NCI-H2171 treated with DMSO at 0.1 percent for 48 hours (cell line): ENCODE measurements at places on chromosomes 7 and 10.

DNA sequence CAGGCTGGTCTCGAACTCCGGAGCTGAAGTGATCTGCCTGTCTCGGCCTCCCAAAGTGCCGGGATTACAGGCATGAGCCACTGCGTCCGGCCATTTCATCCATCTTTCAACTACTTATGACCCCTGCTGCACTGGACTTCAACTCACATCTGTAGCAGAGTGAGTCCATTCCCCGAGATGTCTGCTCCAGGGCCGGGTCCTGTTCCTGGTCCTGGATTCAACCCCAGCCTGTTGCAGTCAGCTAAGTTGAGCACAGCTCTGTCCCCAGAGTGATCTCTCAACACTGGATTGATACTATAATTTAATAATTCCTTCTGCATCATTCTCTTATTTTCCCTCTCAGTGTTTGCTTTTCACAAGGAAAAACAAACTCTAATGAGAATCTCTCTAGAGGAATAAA lies 25.8 kb downstream of the PRTFDC1 start:
- DNase-seq = no peak

- no peak for DNase-seq
These were observed 6.5 kb downstream of the ANLN start for GRCh38 chr7:36396150-36396549.

DNA sequence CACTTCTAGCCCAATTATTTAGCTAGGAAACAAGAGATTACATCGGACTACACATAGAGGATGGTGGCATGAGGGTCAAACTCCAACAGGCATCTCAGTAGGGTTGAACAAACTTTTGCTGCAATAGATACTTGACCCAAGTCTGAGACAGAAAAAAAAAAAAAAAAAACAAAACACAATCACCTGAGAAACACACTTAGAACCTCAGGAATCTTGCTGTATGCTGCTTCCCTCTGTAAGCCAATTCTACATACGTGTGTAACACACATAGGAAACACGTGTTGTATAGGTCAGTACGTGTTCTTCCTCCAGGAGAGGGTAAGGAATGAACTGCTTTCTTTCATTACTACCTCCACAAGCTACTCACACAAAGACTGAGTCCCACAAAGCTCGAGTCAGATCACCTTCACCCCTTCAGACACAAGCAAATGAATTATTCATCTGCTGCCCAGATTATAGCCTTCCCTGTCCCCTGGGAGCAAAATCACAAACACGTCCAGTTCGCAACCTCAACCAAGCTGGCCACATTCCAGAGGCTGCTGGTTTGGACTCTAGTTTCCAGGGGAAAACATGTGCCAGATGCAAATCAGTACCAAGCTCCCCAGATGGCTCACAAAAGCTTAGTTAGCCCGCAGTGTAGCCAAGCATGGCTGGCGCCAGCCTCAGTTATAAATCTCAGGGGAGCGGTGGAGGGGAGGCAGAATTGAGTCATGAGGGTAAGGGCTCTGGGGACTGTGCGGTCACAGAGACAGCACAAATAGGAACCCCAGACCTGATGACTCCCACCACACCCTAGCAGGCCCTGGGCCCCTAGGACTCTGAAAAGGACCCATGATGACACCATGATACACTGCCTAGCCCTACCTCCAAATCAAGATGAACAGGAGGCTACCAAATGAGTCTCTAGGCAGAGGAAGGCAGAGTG lies 15.1 kb downstream of the PSAP start:
- DNase-seq = peak; percentile 91

GRCh38 chr7:11786186-11786585 lies 45.8 kb downstream of the THSD7A start:
- DNase-seq = no peak

- DNase-seq = no peak
These were observed 34.6 kb downstream of the AGK start for GRCh38 chr7:141585592-141586510.

GRCh38 chr10:25694971-25695370 lies 239.1 kb upstream of the MYO3A start:
- DNase-seq = no peak

- no peak for DNase-seq
These were observed 3.0 kb downstream of the ADAM8 start for GRCh38 chr10:133273534-133274143.

- no peak for DNase-seq
These were observed 164.6 kb upstream of the GRM3 start for GRCh38 chr7:86479144-86479543.

DNA sequence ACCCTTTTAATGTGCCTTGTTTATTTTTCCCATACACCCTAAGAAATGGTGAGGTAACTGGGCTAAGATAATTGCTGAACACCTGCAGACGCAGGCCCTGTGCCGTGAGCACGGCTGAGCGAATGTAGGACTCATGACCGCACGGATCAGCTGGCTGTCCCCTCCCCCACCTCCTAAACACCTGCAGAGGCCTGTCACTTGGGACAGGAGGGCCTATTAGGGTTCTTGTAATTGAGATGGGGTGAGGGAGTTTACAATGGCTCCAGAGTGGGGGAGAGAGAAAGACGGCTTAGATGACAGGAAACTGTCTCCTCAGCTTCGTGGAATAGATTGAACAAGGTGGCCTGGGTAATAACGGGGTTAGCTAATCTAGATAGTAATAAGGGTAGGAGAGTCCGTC lies 291.7 kb upstream of the HABP2 start:
- peak; percentile 40 for DNase-seq
